ENCODE measurements at places on chromosomes 2 and 18.
A peak's percentile ranks its signal among the peaks of the same experiment; 100 is the strongest.

DNA sequence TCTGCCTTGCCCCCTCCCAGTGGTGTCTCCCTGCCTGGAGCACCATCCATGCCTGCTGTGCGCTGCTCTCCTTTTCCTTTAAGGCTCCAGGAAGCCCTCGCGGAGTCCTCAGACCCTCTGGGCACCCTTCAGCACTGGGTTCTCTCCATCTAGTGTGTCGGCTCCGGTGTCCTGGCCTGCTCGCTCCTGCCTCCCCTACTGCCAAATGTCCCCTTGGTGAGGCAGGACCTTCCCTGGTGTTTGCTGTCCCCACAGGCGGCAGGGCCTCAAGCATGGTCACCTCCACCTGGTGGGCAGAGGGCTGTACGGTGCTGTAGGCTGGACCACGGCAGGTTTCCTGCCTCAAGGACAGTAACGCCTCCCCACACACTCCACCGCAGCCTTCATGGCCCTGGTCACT is 90.2 kb downstream of the DGKD start:
- DNase-seq = no peak

GRCh38 chr2:78035804-78036203 is 513.6 kb upstream of the LRRTM4 start:
- DNase-seq = no peak

DNA sequence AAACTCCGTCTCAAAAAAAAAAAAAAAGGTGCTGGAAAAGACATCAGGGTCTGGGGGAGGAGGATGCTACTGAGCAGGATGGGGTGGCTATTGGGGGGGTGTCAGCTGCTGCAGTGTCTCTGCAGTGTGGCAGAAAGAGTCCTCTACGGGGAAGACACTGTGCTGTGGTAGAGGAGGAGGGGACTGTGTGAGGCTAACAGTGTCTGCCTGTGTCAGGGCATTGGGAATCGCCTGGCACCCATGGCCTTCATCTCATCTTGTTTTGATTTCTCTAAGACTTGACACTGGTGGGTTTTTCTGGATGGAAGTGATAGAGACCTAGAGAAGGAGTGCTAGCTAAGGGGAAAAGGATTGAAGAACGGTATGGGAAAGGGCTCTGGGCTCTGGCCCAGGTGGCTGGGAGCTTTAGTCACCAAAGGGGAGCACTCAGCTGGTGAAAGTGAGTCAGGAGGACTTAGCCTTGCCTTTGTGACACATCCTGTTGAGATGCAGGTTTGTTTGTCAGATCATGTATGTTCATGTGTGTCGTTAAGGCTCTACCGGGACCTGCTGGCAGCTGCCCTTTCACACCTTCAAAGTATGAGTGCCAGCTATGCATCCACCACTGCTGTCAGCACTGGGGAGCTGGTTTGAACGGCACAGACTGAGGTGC is 58.0 kb downstream of the FARP2 start:
- DNase-seq = no peak

GRCh38 chr18:55396267-55396905 is 191.6 kb downstream of the TCF4 start:
- no peak for DNase-seq

- DNase-seq = no peak
Observed at GRCh38 chr2:97928591-97928990, 67.2 kb downstream of the TMEM131 start.

- no peak for DNase-seq
Observed at GRCh38 chr2:46781468-46782189, 134.0 kb downstream of the MCFD2 start.

DNA sequence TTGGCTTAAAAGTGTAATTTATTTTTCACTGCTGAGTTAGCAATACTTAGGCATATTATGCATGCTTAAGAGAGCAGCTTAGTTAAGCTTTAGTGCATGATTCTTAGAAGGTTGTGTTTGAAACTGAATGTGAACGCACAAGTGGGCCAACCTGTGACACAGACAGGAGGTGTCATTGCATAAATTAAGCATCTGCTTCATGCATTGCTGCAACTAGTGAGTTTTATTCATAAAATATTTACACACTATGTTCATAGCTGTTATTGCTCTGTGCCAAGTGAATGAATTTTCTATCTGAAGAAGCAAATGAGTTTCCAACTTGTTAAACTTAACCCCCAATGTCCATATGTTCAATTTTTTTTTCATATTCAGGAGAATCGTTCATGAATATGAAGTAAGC is 806.4 kb downstream of the GALR1 start:
- no peak for DNase-seq

GRCh38 chr2:229454934-229455631 is 184.0 kb upstream of the PID1 start:
- no peak for DNase-seq

GRCh38 chr2:235378246-235378645 is 115.6 kb upstream of the AGAP1 start:
- no peak for DNase-seq

- no peak for DNase-seq
Observed at GRCh38 chr2:223042284-223042683, 9.7 kb upstream of the KCNE4 start.

DNA sequence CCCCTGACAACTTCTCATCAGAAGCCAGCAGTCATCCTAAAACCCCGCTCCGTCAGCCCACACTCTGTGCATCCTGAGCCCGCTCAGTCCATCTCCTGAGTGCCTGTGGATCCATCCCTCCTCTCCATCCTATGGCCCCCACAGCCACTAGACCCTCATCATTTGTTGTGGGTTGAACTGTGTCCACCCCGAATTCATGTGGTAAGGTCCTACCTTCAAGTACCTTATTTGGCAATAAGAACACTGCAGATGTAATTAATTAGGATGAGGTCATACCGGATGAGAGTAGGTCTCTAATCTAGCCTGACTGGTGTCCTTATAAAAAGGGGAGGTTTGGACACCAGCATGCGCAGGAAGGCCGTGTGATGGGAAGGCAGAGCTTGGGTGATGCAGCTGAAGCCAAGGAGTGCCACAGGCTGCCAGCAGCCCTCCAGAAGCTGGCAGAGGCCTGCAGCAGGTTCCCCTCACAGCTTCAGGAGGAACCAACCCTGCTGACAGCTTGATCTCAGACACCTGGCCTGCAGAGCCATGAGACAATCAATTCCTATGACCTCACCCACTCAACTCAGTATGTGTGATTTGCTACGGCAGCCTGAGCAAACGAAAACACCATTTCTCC is 192.4 kb downstream of the ZBTB7C start:
- no peak for DNase-seq

GRCh38 chr2:20664431-20665242 is 2.3 kb upstream of the GDF7 start:
- DNase-seq = no peak

GRCh38 chr2:129765678-129766351 is 213.7 kb upstream of the RAB6C start:
- DNase-seq = no peak

DNA sequence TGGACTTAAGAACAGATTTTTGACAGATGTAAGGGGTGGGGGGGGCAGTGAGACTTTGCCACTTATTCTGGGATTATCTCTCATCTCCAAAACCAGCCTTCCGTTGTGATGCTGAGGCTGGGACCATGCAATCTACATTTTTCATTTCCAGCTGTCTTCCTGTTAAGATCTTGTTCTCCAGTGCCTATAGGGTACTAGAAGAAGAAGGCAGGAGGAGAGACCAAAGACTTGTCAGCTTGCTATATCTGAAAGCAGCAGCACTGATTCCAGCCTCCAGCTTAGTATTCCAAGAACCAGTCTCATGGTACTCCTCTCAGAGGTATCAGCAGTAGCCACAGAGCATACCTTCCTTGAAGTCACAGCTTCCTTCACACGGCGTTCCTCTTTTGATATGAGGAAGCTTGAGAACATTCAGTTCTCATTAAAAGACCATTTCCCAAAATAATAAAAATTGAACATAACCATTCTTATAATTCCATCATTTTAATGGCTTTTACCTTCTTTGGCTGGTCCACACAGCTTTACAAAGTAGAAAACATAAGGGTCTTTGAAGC is 49.8 kb downstream of the USP34 start:
- DNase-seq = no peak

- peak; percentile 25 for DNase-seq
Observed at GRCh38 chr2:36965751-36966369, 476 bp downstream of the STRN start.

GRCh38 chr2:184187421-184187971 is 410.8 kb upstream of the ZNF804A start:
- DNase-seq = no peak

DNA sequence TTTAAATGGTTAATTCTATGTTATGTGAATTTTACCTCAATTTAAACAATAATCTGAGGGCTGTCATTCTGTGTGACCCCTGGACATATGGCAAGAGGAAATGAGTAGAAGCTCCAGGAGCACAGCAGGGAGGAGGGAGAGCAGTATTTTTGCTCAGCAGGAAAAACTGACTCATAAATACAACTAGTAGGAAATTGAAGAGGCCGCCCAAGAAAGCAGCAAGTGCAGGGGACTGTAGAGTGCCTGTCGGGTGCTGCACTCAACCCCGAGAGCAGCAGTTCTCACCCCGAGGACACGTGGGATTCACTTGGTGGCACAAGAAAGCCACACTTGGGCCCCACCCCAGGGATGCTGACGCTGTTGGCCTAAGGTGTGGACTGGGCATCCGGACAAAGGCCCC is 60.8 kb downstream of the NPAS2 start:
- no peak for DNase-seq

DNA sequence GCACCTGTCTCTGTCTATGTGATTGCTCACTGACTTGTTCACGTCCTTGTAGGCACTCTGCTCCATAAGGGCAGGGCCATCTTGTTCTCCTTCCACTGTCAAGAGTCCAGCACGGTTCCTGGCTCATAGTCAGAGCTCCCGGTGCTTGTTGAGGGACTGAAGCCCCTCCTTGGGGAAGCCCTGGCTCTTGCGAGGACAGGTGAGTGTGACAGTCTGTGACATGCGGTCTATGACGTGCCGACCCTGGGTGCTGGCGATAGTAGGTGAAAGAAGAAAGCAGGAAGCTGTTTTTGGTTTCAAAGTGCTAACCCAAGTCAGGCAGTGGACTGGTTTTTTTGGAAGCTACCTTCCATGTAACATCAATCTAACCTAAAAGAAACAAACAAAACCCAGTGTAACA is 18.8 kb downstream of the TSHZ1 start:
- no peak for DNase-seq

DNA sequence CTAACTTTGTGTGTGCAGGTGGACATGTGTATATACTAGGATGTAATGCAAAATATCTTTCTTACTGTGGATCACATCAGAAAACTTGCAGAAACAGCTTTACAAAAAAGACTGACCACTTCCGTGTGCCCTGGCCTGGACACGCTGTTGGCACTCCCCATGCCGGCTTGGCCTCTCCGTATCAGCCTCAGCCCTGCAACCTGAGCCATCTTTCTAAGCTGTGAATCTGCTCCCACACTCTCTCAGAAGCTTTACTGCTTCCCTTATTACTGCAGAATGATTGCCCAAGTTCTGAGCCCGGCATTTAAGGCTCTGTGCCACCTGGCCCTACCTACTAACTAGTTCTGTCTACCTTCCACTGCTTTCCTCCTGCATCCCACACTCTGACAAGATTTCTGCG is 37.8 kb downstream of the MYO7B start:
- DNase-seq = no peak

DNA sequence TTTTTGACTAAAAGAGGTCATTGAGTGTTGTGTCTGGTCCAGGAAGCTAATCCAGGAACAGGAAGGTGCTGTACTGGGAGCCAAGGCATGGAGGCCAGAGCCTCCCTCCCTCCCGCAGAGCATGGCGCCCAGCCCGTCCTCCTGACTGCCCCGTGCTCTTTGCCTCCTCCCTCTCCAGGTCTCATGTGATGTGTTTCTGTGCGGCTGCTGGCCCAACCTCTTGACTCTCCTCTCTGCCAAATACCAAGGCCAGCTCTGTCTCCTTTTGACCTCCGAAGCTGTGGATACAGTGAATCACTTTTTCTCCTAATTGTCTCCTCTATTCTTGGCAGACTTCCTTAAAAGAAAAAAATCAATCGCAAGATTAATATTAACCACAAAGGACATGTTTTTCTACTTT is 284.1 kb downstream of the PHLPP1 start:
- no peak for DNase-seq

- peak; percentile 44 for DNase-seq
Observed at GRCh38 chr2:8477552-8478470, 204.0 kb upstream of the ID2 start.

DNA sequence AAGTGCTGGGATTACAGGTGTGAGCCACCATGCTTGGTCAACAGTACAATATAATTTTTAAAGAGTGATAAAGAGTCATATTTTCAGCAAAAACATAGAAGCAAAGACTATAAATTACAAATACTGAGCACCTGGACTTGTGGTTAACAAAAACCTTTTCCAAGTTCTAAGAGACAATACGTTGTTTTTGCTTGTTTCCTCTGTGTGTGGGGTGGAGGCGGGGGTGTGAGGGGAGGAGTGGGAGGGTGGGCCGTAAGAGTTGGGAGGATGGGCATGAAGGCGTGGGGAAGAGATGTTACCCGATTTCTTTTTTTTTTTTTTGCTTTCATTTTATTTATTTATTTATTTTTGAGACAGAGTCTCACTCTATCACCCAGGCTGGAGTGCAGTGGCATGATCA is 78.0 kb upstream of the WIPF1 start:
- DNase-seq = no peak

DNA sequence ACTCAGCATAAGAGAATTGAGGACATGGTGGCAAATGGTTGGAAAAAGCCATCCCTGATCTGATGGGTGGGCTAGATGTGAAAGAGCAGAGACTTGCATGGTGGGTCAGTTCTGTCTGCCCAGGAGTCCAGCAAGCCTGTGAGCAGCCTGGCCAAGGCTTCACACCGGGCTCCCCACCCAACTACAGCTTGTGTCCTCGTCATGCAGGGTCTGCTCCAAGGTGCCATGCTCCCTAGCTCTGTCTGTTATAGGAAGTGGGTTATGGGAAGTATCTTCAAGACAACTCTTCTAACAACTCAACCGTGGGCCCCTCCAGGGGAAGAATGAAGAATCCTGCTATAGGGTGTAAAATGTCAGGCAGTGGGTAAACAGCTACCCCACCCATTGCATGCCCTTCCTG is 97.4 kb downstream of the ADD2 start:
- DNase-seq = no peak

DNA sequence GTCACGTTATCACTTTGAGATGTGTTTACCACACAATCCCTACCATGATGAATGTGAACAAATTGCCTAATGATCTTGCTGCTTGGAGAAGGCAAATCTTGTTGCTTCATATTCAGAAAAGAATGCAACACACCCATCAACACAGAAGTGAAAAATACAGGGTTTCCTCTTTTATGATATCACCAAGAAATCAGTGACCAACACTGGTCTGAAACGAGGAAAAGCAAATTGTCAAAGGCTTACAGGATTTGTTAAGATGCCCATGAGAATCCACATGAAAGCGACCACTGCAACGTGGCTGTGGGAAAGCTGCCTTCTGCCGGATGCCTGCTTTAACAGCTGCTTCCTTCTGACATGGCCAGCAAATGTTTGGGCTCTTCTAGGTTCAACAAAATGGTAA is 397.6 kb upstream of the LRATD1 start:
- DNase-seq = no peak

DNA sequence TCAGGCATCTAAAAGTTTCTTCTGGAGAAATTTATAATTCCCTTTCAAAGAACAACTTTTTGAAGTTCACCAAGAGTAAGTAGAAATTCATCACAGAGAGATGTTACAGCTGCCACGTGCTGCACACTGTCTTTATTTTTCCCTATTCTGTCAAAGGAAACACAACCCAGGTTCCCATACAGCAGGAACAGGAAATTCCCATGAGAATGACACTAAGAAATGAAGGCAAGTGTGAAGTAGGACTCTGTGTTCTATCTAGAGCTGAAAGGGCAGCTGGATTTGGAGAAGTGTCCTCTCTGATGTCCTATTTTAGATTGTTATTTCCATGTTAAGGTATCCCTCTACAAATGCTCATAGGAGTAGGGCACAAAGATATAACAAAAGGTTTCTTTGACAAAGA is 58.8 kb downstream of the PID1 start:
- no peak for DNase-seq

- no peak for DNase-seq
Observed at GRCh38 chr18:7094427-7094826, 23.2 kb downstream of the LAMA1 start.
